ENCODE measurements at places on chromosomes 2 and 18.

GRCh38 chr2:89763254-89763580, 1071.7 kb downstream of the RPIA start:
- DNase-seq: no peak

- DNase-seq: no peak
These were observed 123.3 kb downstream of the SETBP1 start for GRCh38 chr18:44804033-44804432.

GRCh38 chr2:9779596-9780264, 63.5 kb upstream of the TAF1B start:
- no peak for DNase-seq

DNA sequence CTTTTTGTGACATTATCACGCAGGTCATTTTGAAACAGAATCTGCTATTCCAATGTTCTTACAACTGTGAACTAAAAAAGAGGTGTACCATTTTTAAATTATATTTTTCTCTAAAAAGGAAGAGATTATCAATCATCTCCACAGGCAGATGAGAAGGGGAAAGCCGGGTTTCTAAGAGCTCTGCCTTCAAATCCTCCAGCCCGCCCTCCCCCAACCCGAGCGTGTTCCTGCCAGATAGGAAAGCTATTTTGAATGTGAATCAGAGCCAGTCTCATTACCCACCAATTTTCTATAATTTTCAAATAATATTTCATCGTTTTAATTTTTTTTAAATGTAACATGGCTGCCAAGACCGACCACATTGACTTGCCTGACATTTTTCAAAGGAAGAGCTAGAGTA, 65.9 kb downstream of the KCNF1 start:
- DNase-seq: no peak

DNA sequence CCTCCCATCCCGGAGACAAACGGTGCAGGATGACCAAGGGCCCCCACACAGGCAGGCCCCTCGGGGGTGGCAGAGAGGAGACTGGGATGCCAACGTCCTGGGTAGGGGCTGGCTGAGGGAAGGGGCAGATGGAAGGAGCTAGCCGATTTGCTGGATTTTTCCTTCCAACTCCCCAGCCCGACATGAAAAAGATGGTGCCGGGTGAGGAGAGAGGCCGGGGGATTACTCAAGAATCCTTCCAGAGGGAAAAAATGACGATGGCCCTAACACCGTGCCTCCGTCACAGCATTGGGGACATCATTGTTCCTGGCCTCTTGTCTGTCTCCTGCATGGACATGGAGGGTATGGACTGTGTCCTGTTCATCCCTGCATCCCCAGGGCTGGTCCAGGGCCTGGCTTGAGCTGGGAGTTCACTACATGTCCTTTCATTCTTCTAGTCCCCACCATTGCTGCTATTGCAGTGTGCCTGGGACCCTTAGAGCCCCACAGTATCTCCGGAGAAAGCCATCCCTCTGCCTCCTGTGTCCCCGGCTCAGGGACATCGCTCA, 217.7 kb downstream of the TNS1 start:
- no peak for DNase-seq

DNA sequence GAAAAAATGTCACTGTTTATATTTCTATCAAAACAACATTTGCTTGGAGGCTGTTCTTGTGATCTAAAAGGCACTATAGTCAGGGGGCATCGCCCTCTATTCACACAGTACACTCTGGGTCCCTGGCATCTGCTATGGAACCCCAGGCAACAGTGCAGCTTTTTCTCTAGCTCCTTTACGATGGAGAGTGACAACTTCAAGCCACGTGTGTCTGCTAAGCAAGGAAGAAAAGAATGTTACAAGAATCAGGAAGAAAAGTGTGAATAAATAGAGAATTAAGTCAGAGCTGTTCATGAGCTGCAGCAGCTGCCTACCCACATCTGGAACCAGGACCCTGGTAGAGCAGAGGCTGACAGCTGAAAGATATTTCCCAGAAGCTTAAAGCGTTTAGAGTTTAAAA, 11.2 kb downstream of the RND3 start:
- DNase-seq: no peak

DNA sequence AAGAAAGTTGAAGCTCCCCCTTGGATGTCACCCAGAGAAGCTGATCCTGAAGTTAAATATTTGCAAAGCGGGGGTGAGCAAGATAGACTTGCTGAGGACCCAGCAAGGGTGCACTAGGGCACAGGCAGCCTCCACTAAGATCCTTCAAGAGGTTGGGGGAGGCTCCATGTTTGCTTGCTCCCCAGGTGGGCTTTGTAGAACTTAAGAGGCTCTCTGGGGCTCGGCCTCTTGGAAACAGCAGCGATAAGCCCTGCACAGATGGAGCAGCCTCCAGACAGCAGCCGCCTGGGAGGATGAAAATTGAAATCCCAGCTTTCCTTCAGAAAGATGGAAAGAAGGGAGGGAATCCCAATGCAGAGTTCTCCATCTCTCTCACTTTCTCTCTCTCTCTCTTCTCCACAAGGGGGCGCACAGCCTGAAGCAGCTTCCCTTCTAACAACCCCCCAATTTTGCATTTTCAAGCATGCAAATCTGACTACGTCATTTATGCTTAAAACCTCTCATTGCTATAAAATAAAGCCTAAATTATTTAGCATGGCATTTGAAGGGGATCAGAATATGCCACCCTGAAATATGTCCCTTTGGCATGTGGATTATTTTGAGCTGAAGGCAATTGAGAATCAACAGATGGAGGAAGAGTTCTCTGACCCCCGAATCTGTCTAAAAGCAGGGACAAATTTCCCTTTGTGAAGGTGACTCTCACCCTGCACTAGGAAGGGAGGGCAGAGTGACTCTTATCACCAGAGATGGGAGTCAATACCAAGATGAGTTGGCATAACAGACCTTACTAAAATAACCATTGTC, 185.7 kb upstream of the KLHL29 start:
- peak; percentile 6 for DNase-seq

- DNase-seq: no peak
These were observed 199.2 kb upstream of the NRP2 start for GRCh38 chr2:205483095-205483494.

DNA sequence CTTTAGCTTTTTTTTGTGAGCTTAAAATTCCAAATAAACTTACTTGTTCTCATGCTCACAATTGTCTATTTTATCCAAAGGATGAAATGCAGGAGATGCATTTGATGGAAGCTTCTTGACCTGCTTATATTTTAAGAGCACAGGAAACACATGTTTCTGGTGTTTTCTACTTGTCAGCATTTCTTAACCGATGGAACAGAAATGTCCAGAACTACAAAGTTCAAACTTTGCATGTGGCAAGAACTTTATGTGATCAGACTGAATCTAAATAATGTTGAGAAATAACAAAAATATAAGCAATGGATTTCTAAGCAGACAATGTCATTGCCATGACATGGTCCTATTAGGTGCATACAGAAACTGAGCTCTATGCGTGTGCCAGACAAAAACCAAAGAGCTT, 9.9 kb upstream of the CTLA4 start:
- no peak for DNase-seq

DNA sequence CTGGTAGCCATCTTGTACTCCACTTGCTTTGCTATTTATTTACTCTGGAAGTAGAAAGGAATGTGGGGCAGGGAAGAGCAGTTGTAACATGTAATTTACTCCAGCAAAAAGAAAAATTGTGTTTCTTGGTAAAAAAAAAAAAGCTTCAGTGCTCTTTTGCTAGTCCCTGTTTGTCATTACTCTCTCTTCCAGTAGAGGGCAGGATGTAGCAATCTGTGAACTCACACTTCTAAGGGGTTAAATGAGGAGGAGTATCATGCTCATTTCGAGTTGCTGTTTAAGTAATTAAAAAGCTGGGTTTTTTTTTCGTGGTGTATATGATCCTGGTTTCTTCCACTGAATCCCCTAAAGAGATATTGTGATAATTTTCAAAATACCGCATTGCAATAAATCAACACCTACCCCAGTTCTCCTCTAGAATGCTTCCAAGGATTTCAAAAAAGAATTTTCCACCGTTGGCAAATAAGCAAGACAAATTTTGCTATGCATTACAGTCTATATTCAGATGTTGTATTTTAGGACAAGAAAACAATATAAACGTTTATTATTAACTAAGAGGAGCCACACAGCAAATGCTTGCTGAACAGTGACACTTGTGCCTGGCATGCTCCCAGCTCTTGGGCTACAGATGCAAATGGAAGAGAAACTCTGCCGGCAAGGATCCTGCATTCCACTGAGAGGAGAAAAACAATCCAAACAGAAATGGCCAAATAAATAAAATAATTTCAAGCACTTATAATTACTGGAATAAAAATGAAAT, 261.6 kb downstream of the ASXL3 start:
- DNase-seq: peak; percentile 14

DNA sequence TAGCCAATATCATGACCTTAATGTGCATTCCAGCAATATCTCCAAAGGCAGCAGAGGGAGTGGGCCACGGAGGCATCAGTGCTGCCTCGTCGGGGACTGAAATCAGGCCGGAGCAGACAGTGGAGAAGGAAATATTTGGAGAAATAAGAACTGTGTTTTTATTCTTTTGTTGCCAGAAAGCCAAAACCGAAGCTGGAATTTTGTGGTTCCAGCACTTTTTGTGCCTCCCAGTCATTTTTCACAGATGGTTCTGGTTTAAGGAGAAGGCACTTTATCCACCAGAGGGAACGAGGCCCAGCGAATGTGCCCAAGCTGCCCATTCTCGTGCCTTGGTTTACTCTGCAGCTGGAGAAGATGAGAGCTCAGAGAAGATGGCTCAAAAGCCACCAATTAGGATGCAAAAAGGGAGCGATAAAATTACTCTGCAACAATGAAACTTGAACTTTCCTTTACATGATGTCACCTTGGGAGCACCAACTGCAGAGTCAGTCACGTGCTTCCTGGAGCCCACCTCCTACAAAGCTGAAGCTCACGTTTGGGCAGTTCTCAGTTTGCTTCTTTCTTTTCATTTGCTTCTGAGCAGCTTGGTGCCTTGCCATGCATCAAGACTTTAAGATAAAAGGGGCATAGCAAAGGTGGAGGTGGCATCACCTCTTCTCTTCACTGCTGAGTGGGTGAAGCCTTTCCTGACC, 288.7 kb downstream of the LPIN1 start:
- no peak for DNase-seq

DNA sequence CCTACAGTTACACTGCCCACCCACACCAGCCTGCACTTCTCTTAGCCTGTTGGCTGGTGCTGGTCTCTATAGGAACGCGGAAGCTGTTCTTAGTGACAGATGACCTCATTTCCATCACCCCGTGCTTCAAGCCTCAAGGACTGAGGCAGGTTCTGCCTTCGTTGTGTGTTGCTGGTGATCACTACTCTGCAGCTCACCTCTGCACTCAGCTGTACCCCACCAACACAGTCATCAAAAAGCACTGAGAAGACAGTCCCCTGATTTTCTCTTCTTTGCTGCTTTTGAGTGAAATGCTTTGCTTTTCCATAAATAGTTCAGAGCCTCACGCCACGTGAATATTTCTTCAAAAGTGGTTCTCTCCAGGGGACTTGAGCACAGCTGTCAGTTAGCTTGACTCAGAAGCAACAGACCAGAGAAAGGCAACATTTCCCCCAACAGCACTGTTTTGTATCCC, 225.7 kb upstream of the CCDC150 start:
- DNase-seq: no peak
